ENCODE measurements at places on chromosomes 16 and 17. TPM values are rescaled to one million over a fixed set of nuclear protein-coding genes. Genes with fewer than 3 reads are reported as not detected.

GRCh38 chr16:3609895-3610697 lies 1.3 kb downstream of the SLX4 start:
- no peak for DNase-seq

The WFDC1 gene
- total RNA-seq = 5.0 TPM

GRCh38 chr17:8900207-8900606 lies 32.7 kb upstream of the PIK3R6 start:
- no peak for DNase-seq

GRCh38 chr17:70618641-70619040 lies 449.3 kb downstream of the KCNJ2 start:
- DNase-seq = no peak

GRCh38 chr17:57410169-57410568 lies 153.8 kb downstream of the MSI2 start:
- no peak for DNase-seq

DNA sequence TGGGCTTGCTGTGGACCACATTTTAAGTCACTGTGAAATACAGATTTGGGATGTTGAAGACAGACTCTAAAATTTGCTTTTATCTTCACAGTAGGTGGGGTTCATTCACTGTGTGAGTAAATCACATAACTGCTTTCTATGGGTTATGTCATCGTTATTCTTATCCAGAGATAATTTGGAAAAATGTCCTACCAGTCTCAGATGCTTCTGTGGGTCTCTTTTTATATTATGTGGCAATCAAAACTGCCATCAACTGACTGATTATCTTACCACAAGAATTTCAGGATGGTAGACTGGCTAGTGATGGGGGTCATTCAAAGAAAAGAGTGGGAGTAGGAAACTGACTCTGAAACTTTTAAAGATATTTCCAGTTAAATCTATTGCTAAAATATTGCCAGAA lies 3.1 kb downstream of the HSBP1 start:
- DNase-seq = no peak

DNA sequence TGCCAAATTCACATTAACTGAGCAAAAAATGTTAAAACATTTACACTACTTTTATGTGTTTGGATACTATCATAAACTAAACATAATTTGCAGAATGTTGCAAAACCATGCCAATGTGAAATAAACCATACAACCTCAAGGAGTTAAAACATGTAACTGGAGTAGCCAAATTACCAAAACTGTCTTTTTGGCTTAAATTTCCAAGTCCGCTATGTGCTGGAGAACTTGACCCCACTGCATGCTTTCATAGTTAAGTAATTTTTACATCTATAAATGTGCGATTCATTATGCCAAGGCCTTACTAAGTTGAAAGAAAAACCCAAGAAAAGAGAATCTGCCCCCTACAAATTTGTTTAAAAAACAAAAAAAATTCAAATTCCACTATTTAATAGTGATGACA lies 28.2 kb downstream of the BRD7 start:
- peak; percentile 76 for DNase-seq

DNA sequence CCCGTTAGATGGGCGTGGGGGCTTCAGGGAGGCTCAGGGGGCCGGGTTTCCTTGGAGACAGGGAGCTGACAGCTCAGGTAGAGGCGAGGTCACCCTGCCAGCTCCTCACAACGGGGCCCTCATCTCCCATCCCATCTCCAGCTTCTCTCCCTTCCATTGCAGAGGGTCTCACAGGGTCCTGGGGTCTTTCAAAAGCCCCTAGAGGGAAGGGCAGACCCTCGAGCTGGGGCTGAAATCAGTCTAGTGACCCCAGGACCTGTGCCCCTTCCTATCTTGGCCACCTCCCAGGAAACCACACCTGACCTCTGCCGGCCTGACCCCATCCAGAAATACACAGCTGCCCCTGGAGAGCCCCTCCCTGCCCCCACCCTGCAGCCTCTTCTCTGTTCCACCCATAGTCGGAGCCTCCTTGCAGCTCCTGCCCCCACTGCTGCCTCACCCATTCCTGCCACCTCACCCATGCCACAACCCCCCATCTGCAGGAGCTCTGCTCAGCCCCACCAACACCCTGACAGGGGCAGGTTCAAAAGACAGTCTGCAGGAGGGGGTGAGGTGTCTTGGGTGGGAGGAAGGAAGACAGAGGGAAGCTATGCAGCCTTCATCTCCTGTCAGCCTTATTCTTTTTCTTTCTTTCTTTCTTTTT lies 23.4 kb downstream of the PIK3R5 start:
- DNase-seq = no peak
